ENCODE measurements at places on chromosomes 13 and 19.

- DNase-seq, result peak; percentile 19
Measured at GRCh38 chr19:43780706-43781525, at the start of gene KCNN4. TSS of gene KCNN4 (minus strand) at chr19:43780973. CDS start at chr19:43780861, 112 bp downstream.

GRCh38 chr19:37304190-37304883 lies 66.6 kb upstream of the ZNF527 start:
- DNase-seq, result no peak

DNA sequence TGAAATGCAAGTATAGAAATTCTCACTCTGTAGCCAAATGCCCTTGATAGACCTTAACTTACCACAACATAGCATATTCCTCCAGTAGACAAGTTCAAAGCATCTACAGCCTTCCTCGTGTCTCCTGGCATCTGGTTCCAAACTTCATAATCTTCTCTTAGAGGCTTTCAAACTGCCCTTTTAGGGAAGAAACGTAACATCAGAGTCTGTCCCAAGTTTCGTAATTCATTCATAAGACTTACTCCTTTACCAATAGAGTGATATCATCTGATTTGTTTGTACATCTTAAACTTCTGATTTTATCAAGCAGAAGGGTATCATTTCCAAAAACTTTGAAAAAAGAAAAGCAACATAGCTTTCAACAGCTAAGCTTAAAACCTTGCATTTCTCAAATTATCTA lies 137.4 kb downstream of the SPRY2 start:
- DNase-seq, result no peak

GRCh38 chr13:90628471-90628870 lies 719.0 kb upstream of the MIR17HG start:
- no peak for DNase-seq

DNA sequence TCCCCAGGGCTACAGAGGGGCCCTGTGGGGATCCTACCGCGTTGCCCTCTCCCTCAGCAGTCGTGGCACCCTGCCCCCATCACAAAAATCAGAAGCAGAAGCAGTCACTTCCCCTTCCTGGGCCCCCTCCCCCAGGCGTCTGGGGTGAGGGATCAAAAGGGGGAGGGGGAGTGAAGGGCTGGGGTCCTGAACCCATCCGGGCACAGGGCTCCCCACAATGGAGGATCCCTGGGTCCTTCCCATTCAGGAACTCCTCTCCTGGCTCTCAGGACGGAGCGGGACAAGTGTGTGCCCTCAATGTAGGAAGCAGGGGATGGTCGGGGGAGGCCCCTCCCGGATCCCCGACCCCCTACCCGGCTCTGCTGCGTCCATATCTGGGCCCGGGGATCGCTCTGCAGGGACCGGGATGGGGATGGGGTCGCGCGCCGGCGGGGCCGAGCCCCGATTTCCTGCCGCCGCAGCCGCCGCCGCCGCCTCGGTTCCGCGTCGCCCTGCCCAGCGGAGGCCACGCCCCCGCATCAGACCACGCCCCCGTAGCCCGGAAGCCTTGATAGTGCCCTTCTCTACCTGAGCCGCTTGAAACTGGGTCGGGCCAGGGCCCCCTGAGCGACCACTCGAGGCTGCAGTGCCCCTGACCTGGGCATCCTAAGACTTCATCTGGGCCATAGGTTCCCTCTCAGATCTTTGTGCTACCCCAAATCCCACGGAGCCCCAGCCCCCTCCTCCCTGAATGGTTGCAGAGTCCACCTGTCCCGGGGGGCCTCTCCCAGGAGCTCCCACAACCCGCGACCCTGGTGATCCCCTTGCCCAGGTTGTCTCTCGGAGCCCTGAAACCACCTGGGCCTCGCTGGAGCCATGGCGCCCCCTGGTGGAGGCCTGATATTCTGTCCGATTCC lies at the start of gene GMIP:
Gene GMIP (minus strand): TSS at position 500 of the 896 bp plus-strand sequence. CDS start 128 bp downstream, at position 372.
- DNase-seq, result peak; percentile 43

DNA sequence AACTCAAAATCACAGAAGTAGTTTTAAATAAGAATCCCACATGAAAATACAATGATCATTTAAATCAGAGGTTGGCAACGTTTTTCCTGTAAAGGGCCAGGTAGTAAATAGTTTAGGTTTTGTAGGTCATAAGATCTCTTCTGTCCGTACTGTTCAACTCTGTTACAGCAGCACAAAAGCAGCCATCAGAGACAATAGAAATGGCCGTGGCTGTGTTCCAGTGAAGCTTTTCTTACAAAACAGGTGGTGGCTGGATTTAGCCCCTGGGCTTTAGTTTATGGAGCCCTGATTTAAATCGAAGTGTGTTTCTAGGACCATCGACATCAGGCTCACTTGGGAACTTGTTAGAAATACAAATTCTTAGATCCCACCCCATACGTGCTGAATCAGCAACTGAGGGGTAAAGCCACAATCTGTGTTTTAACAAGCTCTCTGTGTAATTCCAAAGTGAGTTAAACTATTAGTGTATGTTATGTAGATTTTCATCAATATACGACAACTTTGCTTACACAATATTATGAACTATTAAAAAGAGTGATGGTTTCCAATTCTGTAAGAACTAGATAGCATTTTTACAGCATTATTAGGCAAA lies 54.8 kb upstream of the MIR17HG start:
- DNase-seq, result no peak

DNA sequence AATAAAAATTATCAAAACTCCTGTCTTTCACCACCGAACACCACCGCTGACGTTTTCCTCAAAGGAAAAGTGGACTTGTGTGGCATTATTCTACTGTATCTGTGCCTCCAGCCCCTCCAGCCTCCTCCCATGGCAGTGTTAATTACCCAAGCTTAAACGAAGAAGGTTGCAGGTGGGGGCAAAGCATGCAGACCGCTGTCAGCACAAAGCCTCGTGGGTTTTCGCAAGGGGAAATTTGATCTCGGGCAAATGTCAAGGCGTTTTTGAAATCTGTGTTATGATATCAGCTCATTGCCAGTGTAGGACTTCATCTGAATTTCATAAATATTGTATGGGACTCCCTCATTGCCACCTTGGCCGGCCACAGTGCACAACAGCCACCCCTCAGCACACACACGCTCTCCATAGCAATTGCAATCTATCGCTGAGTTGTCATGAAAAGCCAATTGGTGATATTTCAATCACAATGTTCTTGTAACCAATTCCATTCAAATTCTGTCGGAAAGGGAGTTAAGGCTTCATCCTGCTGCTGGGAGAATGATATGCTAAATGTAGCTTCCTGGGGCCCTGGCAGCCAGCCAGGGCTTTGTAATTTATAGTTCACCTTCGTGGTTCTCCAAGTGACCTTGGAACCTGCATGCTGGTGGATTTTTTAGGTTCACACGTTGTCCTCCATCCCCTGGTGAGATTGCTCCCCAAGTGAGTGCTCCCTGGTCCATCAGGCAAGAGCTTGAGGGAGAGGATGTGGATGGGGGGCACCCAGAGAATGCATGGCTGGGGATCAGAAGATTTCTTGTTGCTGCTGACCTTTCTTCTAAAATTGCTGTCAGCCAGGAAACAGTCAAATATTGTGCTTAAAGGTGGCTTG lies 16.6 kb downstream of the CHST8 start:
- no peak for DNase-seq

GRCh38 chr13:73742982-73743381 lies 391.2 kb downstream of the KLF12 start:
- DNase-seq, result no peak

- DNase-seq, result peak; percentile 17
Measured at GRCh38 chr13:112729408-112729807, 39.6 kb downstream of the ATP11A start.

- peak; percentile 65 for DNase-seq
Measured at GRCh38 chr19:19399733-19400433, 5.6 kb upstream of the GATAD2A start.

- peak; percentile 9 for DNase-seq
Measured at GRCh38 chr19:38556521-38557174, 61.1 kb downstream of the MAP4K1 start.

DNA sequence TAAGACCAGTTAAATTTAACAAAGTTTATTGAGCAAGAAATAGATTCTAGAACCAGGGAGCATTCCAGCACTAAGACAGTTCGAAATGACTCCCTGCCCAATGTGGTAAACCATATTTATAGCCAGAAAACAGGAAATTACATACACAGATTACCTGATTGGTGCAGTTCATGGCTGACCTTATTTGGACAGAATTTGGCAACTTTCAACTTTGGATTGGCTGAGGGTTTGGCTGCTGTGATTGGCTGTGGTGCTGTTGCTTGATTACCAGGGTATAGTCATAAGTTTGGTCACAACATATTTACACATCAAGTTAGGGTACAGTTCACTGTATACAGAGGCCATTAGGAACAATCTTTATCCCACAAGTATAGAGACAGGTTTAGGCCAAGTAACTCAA lies 984.8 kb upstream of the MIR17HG start:
- peak; percentile 45 for DNase-seq

DNA sequence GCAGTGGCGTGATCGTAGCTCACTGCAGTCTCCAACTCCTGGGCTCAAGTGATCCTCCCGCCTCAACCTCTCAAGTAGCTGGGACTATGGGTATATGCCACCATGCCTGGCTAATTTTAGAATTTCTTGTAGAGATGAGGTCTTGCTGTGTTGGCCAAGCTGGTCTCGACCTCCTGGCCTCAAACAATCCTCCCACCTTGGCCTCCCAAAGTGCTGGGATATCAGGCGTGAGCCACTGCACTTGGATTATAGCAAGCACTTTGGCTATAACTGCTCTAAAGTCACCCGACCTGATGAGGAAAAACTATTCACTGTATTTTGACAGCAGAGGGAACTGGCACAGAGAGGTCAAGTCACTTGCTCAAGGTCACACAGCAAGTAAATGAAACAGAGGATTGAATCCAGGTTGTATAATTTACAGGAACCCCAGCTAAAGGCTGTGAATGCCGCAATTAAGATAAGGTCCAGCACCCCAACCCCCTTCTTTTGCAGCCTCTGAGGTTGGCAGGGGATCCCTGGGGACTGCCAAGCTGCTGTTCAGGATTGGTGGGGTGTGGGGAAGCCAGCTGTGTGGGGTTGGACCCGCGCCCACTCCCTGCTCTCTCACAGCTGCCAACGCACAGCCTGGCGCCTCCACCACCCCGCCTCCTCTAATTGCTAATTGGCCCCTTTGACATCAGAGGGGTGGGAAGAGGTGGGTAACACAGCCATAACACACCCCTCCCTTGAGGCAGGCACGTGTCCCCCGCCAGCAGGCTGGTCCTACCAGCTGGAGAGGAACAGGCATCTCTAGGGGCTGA lies 6.0 kb downstream of the TMIGD2 start:
- no peak for DNase-seq

DNA sequence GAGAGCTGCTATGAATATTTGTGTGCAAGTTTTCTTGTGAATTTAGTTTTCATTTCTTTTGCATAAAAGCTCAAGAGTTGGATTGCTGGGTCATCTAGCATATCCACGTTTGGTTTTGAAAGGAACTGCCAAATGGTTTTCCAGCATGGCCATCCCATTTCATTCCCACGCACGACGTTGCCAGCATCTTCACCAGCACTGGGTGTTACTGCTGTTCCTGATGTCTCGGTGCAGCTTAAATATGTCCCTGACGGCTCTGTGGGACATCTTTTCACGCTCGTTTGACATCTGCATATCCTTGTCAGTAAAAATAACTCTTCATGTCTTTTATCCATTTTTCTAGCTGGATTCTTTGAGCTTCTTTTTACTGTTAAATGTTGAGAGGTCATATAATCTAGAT lies 123.7 kb downstream of the ATP11A start:
- no peak for DNase-seq

- DNase-seq, result no peak
Measured at GRCh38 chr13:98458431-98458830, 118.5 kb downstream of the STK24 start.

DNA sequence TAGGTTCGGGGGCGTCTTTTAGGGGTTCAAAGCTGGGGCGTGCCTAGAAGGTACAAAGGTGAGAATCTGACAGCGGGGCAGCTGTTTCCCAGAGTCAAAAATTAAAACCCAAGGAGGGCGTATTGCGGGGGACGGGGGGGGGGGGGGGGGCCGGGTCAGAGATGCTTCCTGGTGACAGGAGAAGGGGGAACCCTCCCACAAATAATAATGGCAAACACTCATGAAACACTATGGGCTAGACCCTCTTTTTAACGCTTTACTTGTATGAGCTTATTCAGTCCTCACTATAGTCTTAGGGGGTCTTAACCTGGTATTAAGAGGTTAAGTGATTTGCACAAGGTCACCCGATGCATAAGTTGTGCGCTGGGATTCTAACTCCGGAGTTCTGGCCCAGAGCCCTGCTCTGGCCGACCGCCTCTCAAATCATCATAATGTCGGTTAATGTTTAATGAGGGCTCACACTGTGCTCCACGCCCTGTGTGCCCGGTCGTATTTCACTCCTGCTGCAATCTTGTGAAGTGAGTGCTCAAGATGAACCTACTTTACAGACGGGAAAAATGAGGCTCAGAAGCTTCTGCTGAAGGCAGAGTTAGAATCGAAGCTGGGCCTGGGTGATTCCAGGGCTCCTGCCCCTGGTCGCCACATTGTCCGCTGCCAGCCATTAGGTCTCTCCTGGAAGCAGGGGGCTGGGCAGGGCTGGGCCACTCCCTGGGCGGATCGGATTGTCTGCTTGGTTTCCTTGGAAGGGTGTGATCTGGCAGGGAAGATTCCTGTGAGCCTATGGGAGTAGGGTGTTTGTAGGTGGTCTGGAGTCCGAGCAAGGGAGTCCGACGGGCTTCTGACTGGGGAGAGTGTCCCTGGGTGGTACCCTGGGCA lies 964 bp downstream of the PAK4 start:
- DNase-seq, result peak; percentile 31

- DNase-seq, result peak; percentile 77
Measured at GRCh38 chr13:112693831-112694497, 4.1 kb downstream of the ATP11A start.

DNA sequence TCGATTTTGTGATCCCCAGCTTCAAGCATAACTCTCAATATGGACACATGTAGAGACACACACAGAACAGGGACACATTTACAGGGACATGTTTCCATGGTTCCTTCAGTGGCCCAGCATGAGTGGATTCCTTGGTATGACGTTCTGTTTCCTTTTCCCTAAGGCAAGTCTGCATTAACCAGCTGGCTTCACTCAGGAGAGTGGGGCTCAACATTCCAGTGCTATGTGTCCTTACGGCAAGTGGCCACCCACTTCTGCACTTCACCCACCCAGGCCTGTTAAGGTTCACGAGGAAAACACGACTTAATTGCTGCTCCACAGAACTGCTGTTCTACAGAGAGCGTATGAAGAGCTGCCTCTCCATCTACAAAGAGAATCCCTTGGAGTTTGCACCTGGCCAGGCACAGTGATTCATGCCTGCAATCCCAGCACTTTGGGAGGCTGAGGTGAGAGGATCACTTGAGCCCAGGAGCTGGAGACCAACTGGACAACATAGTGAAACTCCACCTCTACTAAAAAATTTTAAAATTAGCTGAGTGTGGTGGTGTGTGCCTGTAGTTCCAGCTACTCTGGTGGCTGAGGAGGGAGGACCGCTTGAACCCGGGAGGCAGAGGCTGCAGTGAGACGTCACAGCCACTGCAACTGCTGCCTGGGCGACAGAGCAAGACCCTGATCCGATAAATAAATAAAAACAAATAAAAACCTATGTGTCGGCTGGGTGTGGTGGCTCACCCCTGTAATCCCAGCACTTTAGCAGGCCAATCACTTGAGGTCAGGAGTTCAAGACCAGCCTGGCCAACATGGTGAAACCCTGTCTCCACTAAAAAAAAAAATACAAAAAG lies 32.5 kb downstream of the BRD4 start:
- peak; percentile 72 for DNase-seq

- DNase-seq, result no peak
Measured at GRCh38 chr13:110280231-110280813, 26.6 kb downstream of the COL4A1 start.

Data from fibroblast of pulmonary artery (primary cell).